ENCODE measurements at places on chromosomes 7 and 10. TPM values are rescaled to one million over a fixed set of nuclear protein-coding genes. Genes with fewer than 3 reads are reported as not detected.

Gene LAMB1
- 969 TPM for total RNA-seq

Gene AKR1D1
- total RNA-seq, result not detected

Gene SPACDR
- 1.3 TPM for total RNA-seq

Gene TNPO3
- total RNA-seq, result 68.0 TPM

Gene YKT6
- 105 TPM for total RNA-seq

Gene PRLHR
- not detected for total RNA-seq

Gene DGKB
- not detected for total RNA-seq

Gene GIMAP1
- 14.3 TPM for total RNA-seq

Gene NPTX2
- 1.3 TPM for total RNA-seq

Gene AMZ1
- total RNA-seq, result 0.19 TPM

Gene LRRC17
- 20.7 TPM for total RNA-seq

Gene ELMO1
- 38.6 TPM for total RNA-seq

Gene ADRA2A
- 0.18 TPM for total RNA-seq

Gene CTTNBP2
- not detected for total RNA-seq
